Activated naive CD8-positive, alpha-beta T cell treated with anti-CD3 and anti-CD28 coated beads for 36 hours (primary cell): ENCODE measurements at places on chromosomes 6 and 20.

GRCh38 chr20:58523971-58524315, 8.7 kb upstream of the APCDD1L start:
- DNase-seq, result no peak

- peak; percentile 4 for DNase-seq
Observed at GRCh38 chr20:24469894-24470745, 691 bp downstream of the SYNDIG1 start.

DNA sequence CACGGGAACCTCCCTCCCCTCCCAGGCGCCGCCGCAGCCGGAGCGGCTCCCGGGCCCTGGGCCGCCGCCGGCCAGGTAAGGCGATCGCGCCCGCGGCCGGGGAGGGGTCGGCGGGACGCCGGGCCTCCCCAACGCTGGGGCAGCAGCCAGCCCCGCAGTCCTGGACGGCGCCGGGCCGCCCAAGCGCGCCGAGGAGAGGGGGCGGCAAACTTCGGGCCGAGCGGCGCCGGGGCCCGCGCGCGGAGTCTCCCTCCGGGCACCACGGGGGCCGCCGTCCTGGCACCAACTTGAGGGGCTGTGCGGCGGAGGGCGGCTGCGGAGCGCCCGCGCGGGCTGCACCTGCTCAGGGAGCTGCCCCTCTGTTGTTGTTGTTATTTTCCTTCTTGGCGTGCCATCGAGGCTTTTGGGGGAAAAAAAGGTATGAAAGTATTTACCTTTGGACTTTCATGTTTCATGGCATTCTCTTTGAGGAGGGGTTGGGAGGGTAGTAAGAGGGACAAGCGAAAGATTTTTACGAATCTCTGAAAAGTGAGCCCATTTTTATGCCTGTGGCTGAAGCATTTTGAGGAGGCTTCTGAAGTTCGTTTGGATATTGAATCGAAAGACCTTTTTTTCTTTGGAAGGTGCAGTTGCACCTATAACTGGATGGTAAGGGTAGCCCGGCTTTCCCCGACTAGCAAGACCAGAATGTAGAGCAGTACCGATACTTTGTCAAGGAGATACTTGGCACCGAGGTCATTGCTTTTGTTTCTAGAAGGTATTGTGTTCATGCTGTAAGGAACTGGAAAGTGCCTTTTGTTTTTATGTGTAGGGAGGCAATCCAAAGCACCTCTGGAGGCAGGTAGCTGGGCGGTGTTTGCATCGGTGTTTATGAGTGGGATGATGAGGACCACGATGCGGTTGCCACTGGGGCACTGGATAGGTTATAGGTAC, at the start of gene RNF182:
RNF182 (plus strand) TSS at position 4 of the 933 bp plus-strand sequence. CDS start 52,168 bp downstream, outside the sequence.
- DNase-seq, result peak; percentile 57

DNA sequence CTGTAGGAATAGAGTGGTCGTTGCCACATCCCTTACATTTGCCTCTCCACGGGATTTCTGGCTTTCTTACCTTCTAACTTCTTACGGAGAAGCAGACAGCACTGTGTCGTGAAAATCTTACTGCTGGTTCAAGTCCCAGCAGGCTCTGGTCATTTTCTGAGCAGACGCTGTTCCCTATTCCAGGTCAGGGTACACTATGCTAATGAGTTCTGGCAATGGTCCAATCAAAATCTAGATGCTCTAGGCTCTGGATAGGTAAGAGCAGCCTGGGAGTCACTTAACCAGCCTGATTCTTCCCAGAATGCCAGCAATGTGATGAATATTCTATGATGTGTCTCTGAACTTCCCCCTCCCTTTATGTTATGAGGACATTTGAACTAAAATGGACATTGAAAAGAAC, at the start of gene GCM1:
GCM1 (minus strand) TSS at position 158 of the 400 bp plus-strand sequence. CDS start 3,209 bp downstream, outside the sequence.
- no peak for DNase-seq

GRCh38 chr6:104884867-104885517, 25.3 kb upstream of the HACE1 start:
- DNase-seq, result no peak

DNA sequence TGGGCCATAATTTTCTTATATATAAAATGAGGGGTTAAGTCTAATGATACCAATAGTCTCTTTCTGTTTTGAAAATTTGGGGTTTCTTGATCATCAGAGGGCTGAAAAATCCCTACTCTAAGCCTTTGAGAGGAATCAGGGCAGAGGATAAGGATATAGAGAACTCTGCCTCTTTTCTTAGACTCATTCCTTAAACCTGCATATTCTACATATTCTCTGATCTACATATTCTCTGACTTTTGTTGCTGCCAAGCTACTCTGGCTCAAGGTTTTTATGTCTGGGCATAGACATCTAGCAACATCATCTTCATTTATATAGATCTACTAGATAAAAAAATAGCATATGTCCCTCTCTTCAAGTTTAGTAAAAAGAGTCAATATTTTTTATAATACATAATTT, 71.2 kb downstream of the FLRT3 start:
- DNase-seq, result no peak

DNA sequence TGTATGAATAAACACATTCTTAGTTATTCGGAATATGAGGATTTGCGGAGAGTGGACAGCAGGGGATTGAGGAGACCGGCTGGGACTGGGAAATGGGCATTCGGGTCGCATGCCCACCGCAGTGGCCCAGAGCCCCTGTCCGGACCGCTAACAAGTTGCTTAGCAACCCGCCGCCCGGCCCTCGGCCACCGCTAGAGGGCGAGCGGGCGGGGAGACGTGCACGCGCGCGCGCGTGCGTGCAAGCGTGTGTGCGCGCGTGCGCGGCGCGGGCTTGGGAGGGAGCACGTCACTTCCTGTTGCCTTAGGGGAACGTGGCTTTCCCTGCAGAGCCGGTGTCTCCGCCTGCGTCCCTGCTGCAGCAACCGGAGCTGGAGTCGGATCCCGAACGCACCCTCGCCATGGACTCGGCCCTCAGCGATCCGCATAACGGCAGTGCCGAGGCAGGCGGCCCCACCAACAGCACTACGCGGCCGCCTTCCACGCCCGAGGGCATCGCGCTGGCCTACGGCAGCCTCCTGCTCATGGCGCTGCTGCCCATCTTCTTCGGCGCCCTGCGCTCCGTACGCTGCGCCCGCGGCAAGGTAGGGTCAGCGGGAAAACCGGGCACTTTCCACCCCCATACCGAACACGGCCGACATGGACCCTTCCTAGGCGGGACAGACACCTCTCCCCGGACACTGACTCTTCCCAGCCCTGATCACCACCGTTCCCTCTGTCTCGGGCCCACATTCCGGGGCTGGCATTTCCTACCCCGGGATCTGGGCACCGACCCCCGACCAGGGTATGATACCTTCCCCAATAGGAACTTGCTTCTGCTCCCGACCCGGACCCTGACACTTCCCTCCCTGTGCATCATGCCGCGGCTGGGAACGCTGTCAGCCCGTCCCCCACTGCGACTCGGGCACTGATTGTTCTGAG, at the start of gene HM13:
HM13 (plus strand) TSS at position 289 of the 918 bp plus-strand sequence; CDS start at position 399, 110 bp downstream.
- peak; percentile 86 for DNase-seq

- no peak for DNase-seq
Observed at GRCh38 chr20:34213213-34213612, 28.0 kb upstream of the ASIP start.

- no peak for DNase-seq
Observed at GRCh38 chr20:36319356-36320260, 13.5 kb downstream of the DLGAP4 start.

DNA sequence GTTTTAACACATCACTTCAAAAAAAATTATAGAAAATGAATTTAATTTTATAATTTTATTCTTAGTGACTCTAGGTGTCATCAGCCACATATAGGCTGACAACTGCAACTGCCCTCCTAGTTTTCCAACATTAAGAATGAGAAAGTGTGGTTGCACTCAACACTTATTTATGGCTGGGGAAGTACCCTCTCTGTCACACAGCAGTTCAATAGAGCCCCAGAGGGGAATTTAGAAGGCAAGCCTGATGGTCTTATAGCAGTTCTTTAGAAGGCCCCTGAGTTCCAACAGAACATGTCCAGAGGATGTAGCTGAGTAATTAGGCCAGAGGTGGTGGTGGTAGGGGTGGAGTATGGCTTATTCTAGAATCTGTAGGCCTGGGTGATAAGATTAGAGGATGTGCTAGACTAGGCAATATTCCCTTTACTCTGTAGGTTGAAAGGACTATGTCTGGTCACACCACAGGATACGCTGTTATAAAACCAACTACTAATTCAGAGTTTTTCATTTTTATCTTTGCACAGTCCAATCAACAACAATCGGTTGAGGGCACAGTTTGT, 226.5 kb upstream of the CITED2 start:
- no peak for DNase-seq

- DNase-seq, result no peak
Observed at GRCh38 chr6:25875563-25875905, 1.5 kb upstream of the SLC17A3 start.

DNA sequence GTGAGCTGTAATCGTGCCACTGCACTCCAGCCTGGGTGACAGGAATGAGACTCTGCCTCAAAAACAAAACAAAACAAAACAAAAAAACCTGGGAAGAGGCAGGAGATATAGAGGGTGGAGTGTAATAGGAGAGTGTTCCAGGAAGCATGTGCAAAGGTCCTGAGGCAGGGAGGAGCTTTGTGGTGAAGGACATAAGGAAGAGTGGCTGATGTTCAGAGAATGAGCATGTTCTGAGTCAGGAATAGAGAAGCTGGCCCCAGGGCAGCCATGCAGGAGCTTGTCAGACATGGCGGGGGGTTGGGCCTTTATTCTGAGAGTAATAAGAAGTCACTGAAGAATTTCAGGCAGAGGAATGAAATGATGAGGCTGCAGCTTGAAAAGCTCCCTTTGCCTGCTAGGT, 337.0 kb downstream of the CDH26 start:
- no peak for DNase-seq

DNA sequence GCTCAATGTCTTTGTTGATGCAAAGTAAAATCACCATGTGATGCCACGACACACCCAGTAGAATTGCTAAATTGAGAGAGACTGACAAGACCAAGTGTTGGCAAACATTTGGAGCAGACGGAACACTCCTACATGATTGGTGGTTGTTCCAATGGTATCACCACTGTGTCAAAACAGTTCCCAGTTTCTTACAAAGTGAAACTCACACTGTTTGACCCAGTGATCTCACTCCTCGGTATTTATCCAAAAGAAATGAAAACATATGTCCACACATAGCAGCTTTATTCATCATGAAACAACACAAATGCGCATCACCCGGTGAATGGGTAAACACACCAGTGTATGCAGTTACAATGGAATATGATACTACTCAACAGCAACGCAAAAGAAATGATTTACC, 74.0 kb upstream of the SULF2 start:
- no peak for DNase-seq

DNA sequence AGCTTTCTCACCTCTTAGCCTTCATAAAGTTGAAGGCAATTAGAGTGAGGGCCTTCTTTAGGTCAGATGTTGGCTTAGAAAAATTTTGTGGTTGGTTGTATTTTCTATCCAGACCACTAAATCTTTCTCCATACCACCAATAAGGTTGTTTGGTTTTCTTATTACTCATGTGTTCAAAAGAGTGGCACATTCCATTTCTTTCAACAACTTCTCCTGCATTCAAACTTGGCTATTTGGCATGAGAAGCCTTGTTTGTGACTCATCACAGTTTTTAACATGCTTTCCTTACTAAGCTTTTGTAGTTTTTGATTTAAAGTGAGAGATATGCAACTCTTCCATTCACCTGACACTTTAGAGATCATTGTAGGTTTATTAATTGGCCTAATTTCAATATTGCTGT, 949.6 kb downstream of the TBC1D32 start:
- DNase-seq, result no peak

DNA sequence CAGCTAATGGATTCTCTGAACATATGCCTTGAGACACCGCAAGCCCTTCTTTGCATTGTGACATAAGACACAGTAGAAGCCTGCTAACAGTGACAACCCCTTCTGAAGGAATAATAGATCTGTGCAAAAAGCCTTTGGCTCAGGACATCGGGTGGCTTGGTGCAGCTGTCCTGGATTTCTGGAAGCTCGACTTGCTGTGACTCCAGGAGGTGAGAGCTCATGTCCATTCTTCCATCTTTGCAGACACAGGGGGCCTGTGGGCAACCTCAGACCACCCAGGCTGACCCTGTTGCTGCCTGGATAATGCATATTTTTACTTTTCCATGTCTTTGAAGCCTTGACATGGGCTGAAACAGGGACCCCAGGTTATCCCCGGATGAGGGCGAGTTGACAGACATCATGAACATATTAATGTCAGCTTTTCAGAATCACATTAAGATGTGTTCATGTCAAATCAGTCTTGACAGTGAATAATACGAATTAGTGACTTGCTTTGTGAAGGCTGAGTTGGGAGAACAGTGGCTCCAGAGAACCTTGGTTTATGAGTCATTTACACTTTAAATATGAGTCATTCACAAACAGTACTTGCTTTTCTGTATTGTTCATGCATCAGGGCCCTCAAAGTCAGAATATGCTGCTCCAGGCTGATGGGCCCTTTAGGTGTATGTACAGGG, 66.8 kb upstream of the IYD start:
- no peak for DNase-seq

GRCh38 chr6:16470502-16471221, 232.3 kb downstream of the GMPR start:
- DNase-seq, result no peak

- DNase-seq, result peak; percentile 15
Observed at GRCh38 chr20:9616833-9617461, 102.6 kb downstream of the LAMP5 start.

- no peak for DNase-seq
Observed at GRCh38 chr20:36969051-36969450, 17.5 kb upstream of the SAMHD1 start.

DNA sequence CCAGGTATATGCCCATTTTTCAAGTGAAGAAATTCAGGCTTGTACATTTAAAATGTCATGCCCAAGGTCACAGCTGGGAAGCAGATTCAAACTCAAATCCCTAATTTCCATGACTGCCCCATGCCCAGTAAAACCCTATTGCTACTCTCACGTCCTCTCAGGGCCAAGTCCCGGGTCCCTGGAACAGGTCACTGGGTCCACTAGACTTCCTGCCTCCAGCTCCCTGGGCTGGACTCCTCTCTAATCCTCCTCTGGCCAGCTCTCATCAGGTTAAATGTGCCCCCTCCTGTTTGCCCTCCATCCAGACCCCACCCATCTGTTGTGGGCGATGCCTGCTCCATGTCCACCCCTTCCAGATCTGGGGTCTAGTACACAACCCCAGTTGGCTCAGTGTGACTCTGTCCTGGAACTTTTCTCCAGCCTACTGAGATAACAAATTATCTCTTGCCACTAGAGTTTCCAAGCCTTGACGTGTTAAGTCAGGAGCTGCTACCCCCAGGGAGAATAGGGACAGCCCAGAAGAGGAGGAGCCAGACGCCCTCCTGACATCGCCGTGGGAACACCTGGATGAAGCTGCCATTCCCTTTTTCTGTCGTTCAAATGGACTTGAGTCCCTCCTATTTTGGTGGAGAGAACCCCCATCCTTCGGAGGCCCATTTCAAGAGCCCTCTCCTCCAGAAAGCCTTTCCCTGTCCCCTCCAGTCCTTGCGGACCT, 3.7 kb upstream of the SPDEF start:
- DNase-seq, result no peak

GRCh38 chr6:2158596-2159271, 86.7 kb downstream of the GMDS start:
- DNase-seq, result no peak

DNA sequence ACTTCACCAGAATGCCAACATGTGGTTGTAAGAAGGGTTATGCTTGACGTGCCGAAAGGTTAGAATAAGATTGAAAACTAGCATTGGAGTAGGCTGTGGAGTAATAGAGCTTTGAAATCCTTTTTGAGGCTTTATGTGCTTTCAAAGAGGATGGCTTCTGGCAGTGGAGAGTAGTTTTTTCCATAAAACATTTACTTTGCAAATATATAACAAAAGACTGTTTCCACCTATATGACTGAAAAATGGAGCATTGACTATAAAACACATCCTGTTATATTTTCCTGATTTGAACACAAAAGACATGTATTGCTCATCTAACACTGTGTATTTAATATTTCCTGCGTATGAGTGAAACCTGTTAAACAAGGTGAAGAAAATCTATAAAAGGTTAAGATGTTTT, 38.8 kb downstream of the ZFAND3 start:
- DNase-seq, result no peak
